ENCODE measurements at places on chromosomes 5 and 9.

- no peak for DNase-seq
- H3K36me3 ChIP-seq = peaks cover 51% of the 10 kb centered on the region
- H3K27me3 ChIP-seq = no peaks in the 10 kb centered on the region
Measured at GRCh38 chr9:91933556-91934352, 16.3 kb downstream of the ROR2 start.

DNA sequence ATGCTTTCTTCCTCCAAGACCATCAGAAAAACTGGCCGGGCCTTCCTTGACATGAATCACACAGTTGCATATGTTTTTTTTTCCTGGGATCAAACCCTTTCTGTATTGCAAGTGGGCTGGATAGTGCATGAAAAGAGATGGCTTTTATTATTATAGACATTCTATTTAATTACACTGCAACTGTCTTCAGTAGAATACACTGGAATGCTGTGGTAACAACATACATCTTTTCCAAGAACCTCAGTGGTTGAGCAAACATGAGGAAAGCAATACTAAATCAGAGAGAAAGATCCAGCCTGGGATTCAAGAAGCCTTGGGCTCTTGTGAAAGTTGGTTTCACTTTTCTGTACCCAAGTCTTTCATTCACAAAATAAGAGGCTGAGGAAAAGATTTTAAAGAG, 193.0 kb downstream of the DMAC1 start:
- no peak overlapping the region for H3K27ac ChIP-seq
- H3K4me3 ChIP-seq = no peak overlapping the region
- peaks cover 2% of the 10 kb centered on the region for H3K27me3 ChIP-seq
- H3K36me3 ChIP-seq = no peaks in the 10 kb centered on the region
- no peak for DNase-seq
- H3K4me1 ChIP-seq = peaks cover 18% of the 10 kb centered on the region

GRCh38 chr5:140391312-140391711, 10.3 kb upstream of the ANKHD1 start:
- H3K27me3 ChIP-seq = no peaks in the 10 kb centered on the region
- no peak overlapping the region for H3K27ac ChIP-seq
- H3K4me1 ChIP-seq = no peaks in the 10 kb centered on the region
- DNase-seq = no peak
- H3K36me3 ChIP-seq = no peaks in the 10 kb centered on the region

DNA sequence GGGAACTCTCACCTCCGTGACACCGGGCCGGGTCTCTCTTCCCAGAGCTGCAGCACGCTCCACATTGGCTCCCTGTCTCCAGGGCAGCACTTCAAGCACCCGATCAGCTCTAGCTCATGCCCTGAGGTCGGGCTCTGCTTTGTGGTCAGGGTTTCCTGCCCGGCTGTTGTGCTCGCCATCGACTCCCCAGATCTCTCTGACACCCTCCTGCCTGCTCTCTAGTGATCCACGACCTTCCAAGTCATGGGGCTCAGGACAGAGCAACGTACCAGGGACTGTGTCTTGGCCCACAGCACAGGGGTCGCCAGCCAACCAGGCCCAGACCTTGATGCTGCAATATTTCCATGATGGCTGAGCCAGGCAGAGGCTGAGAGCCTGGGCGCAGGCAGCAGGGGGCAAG, 45.1 kb downstream of the PRRT1B start:
- DNase-seq = no peak
- H3K36me3 ChIP-seq = peaks cover 8% of the 10 kb centered on the region
- no peaks in the 10 kb centered on the region for H3K27me3 ChIP-seq
- H3K4me3 ChIP-seq = no peak overlapping the region
- H3K27ac ChIP-seq = no peak overlapping the region

GRCh38 chr5:18244309-18244708, 610.0 kb downstream of the TAF11L14 start:
- DNase-seq = no peak
- H3K4me1 ChIP-seq = peaks cover 5% of the 10 kb centered on the region
- no peak overlapping the region for H3K27ac ChIP-seq
- H3K36me3 ChIP-seq = peaks cover 3% of the 10 kb centered on the region

DNA sequence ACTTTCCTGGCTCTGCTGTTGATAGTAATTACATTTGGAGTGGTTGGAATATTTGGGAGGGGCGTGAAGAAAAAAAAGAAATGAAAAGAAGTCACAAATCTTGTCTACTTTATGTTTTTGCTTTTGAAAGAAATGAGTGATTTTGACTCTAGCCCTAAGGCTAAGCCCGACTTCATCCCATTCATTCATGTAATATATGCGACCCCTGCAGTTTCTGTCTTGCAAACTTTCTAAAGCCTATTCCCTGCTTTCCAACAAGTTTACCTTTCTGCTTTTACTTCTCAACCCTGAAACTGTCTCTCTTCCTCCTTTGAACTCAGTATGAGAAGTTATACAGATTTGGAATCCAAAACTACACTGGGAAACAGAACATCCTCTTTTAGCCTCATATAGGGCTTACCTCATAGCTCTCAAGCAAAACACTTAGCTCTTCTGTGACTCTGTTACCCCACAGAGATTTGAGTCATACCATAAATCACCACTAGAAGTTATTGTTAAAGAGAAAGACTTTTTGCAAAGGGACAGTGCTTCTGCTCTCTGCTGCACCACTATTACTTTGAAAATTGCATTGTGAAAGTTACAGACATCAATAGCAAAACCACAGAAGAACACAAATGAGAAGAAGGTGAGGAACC, 1.6 kb downstream of the CFAP95 start:
- H3K27ac ChIP-seq = no peak overlapping the region
- no peak overlapping the region for H3K4me3 ChIP-seq
- H3K36me3 ChIP-seq = no peaks in the 10 kb centered on the region
- DNase-seq = no peak
- H3K27me3 ChIP-seq = peaks cover 40% of the 10 kb centered on the region

GRCh38 chr9:5910413-5911057, 19.8 kb downstream of the MLANA start:
- no peak for DNase-seq
- H3K27ac ChIP-seq = no peak overlapping the region
- H3K36me3 ChIP-seq = peaks cover 4% of the 10 kb centered on the region
- no peaks in the 10 kb centered on the region for H3K27me3 ChIP-seq
- H3K4me3 ChIP-seq = no peak overlapping the region

- no peak overlapping the region for H3K4me3 ChIP-seq
- H3K27ac ChIP-seq = no peak overlapping the region
- H3K4me1 ChIP-seq = peaks cover 6% of the 10 kb centered on the region
- H3K36me3 ChIP-seq = no peaks in the 10 kb centered on the region
- no peak for DNase-seq
Measured at GRCh38 chr5:91957666-91958065, 574.5 kb upstream of the ARRDC3 start.
